ENCODE measurements at places on chromosomes 16 and 17. TPM values are rescaled to one million over a fixed set of nuclear protein-coding genes. Genes with fewer than 3 reads are reported as not detected.

The C17orf50 gene
- total RNA-seq, result not detected

The CUEDC1 gene
- total RNA-seq, result 7.4 TPM

The KRTAP2-3 gene
- 0.65 TPM for total RNA-seq

The PRSS22 gene
- total RNA-seq, result not detected

The CSH2 gene
- total RNA-seq, result not detected

The EVPL gene
- not detected for total RNA-seq

Measured in smooth muscle cell of the umbilical artery (primary cell).